ENCODE measurements at places on chromosomes 7 and 10. TPM values are rescaled to one million over a fixed set of nuclear protein-coding genes. Genes with fewer than 3 reads are reported as not detected.

Gene TUBB8
- total RNA-seq, result not detected

Gene ANKRD7
- not detected for total RNA-seq

Gene MRPS33
- 70.2 TPM for total RNA-seq

GRCh38 chr7:105790996-105791395, 85.4 kb downstream of the ATXN7L1 start:
- H3K4me1 ChIP-seq, result peaks cover 8% of the 10 kb centered on the region
- H3K27ac ChIP-seq, result no peak overlapping the region
- no peak overlapping the region for H3K4me3 ChIP-seq
- H3K36me3 ChIP-seq, result no peaks in the 10 kb centered on the region

DNA sequence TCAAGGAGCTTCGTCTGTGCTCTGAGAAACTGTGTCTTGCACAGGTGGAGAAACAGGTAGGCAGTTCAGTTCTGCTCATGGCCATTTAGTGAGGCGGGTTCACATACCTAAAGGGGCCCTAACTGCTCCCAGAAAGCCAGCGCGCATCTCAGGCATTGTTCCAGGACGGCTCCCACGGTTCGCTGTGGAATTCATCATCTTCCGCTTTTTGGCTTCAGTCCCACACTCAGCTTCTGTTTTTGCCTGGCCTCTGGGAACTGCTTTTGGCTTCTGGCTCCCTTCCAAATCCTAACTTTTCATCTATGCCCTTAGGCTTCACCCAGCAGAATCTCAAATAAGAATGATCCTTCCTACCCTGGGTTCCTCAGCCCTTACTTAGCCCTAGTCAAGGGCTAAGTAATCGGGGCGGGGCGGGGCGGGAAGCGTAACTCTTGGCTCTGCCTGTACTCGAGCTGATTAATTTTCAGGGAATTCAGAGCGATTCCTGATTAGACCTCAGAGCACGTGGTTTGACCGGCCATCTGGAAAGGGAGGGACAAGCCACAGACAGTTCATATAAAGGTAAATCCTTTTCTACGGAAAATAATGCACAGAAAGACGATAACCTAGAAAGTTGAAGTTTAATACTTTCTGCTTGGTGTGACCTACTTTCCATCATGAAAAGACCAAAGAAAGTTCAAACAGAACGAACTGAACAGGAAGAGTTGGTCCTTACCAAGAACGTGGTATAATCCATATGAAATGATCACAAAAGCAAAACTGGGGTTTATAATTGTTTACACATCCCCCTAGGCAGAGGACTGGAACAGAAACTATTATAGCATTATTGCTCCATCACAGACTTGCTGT, 105.7 kb downstream of the ST8SIA6 start:
- H3K36me3 ChIP-seq, result no peaks in the 10 kb centered on the region
- H3K4me3 ChIP-seq, result no peak overlapping the region

DNA sequence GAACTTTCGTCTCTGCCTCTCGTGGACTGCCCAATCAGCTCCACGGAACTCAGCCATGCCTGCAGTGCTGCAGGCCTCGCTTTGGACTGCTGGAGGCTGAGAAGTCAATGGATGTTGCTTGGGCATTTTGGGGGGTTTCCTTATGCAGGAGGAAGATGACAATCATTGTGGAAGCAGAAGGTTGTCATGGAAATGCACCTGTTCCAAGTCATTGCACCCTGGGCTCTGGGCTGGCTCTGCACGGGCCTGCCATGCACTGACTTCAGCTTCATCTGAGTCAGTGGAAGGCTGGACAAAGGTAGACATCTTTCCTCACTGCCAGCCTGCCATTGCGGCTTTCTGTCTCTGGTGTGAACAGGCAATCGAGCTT, 217.3 kb downstream of the RPS24 start:
- no peak for DNase-seq
- no peaks in the 10 kb centered on the region for H3K27me3 ChIP-seq
- peaks cover 7% of the 10 kb centered on the region for H3K4me1 ChIP-seq
- no peak overlapping the region for H3K4me3 ChIP-seq

GRCh38 chr10:60277656-60278055, 112.0 kb downstream of the ANK3 start:
- DNase-seq, result no peak
- H3K36me3 ChIP-seq, result no peaks in the 10 kb centered on the region
- peaks cover 25% of the 10 kb centered on the region for H3K4me1 ChIP-seq

DNA sequence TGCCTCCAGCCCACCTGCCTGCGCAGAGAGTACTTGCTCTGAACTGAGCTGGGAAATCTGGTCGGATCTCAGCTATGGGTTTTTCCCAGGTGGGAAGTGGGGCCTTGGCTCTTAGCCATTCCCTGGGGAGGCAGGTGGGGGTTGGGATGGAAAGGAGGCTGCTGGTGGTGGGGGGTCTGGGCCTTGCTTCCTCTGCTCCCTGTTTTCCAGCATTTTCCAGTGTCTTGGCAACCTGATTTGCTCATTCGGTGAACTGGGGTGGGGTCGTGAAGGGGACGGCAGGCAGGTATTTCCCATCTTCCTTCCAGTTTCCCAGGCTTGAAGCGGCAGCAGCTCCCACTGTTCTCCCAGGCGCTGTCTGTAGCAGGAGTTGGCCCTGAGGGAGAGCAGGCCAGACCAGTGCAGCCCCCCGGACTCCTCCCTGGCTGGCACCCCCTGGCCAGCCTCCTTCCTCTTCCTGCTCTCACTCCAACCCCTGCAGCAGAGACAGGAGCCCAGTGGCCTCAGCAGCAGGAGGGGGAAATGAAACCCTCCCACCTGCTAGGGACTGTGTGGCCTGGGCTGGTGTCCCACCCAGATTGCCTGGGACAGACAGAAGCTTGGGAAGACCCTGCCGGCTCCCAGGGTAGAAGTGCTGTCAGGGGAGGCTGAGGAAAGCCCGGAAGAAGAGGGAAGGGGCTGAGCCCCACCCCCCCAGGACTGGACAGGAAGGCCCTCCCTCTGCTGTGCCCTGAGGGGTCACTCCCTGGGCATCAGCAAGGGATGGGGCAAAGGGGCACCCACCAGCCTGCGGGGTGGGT, 6.6 kb downstream of the TRIM8 start:
- no peak for DNase-seq
- peaks cover 11% of the 10 kb centered on the region for H3K4me1 ChIP-seq
- no peak overlapping the region for H3K4me3 ChIP-seq
- H3K27me3 ChIP-seq, result no peaks in the 10 kb centered on the region
- no peak overlapping the region for H3K27ac ChIP-seq

GRCh38 chr7:31850066-31850465, 163.1 kb downstream of the PPP1R17 start:
- H3K4me1 ChIP-seq, result no peaks in the 10 kb centered on the region
- DNase-seq, result no peak
- no peaks in the 10 kb centered on the region for H3K27me3 ChIP-seq
- H3K27ac ChIP-seq, result no peak overlapping the region
- no peaks in the 10 kb centered on the region for H3K36me3 ChIP-seq
- no peak overlapping the region for H3K4me3 ChIP-seq

- no peak overlapping the region for H3K4me3 ChIP-seq
- H3K4me1 ChIP-seq, result peaks cover 13% of the 10 kb centered on the region
- no peak overlapping the region for H3K27ac ChIP-seq
Measured at GRCh38 chr7:155289107-155289506, 8.6 kb upstream of the INSIG1 start.

- H3K27ac ChIP-seq, result no peak overlapping the region
- H3K27me3 ChIP-seq, result no peaks in the 10 kb centered on the region
- no peak overlapping the region for H3K4me3 ChIP-seq
- no peaks in the 10 kb centered on the region for H3K36me3 ChIP-seq
Measured at GRCh38 chr7:69285854-69286253, 312.4 kb upstream of the AUTS2 start.

DNA sequence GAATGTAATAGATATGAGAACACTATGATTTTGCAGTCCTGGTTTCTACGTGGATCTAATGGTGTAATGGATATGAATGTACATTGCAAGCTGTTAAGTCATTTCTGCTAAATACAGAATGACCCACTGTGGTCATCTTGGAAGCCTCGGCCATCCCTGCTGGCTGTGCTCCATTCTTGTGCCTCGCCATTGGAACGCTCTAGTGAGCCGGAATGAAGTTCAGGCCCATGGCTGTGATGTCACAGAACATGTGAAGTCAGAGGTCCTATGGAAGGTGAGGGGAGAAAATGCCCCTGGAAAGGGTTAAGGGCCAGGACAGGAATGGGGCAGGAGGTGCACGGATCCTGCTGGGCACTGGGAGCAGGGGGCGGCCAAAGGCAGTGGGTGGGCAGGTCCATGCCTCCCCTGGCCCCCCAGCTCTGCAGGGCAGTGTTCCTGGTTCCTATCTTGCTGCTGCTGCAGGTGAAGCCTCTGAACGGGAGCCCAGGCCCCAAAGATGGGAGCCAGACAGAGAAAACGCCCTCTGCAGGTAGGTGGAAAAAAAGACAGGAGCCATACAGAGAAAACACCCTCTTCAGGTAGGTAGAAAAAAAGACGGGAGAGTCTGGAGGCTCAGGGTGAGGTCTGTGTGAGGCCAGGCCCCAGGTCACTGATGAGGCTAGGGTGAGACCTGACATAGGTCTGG, at the start of gene LLCFC1:
LLCFC1 (plus strand) TSS at position 259 of the 685 bp plus-strand sequence; CDS start at position 397, 138 bp downstream.
- no peak within 1 kb of the TSS for H3K4me3 ChIP-seq
- H3K4me1 ChIP-seq, result no peaks in the 10 kb centered on the region
- DNase-seq, result peak; percentile 60
- no peak within 1 kb of the TSS for H3K27ac ChIP-seq
- H3K27me3 ChIP-seq, result no peaks in the 10 kb centered on the region

- no peaks in the 10 kb centered on the region for H3K4me1 ChIP-seq
- H3K36me3 ChIP-seq, result no peaks in the 10 kb centered on the region
- no peak overlapping the region for H3K4me3 ChIP-seq
- no peak for DNase-seq
- no peaks in the 10 kb centered on the region for H3K27me3 ChIP-seq
- H3K27ac ChIP-seq, result no peak overlapping the region
Measured at GRCh38 chr10:3568392-3568791, 216.6 kb downstream of the KLF6 start.

GRCh38 chr7:3787717-3788264, 486.7 kb downstream of the SDK1 start:
- no peaks in the 10 kb centered on the region for H3K4me1 ChIP-seq
- H3K36me3 ChIP-seq, result no peaks in the 10 kb centered on the region
- H3K27me3 ChIP-seq, result no peaks in the 10 kb centered on the region
- no peak overlapping the region for H3K4me3 ChIP-seq

GRCh38 chr10:79268161-79268601, 79.1 kb upstream of the PPIF start:
- H3K4me3 ChIP-seq, result no peak overlapping the region
- H3K4me1 ChIP-seq, result peaks cover 5% of the 10 kb centered on the region
- H3K36me3 ChIP-seq, result peaks cover 2% of the 10 kb centered on the region
- peak overlapping the region; percentile 72 for H3K27ac ChIP-seq
- no peak for DNase-seq

GRCh38 chr10:108789919-108790318, 1133.4 kb downstream of the XPNPEP1 start:
- no peaks in the 10 kb centered on the region for H3K4me1 ChIP-seq
- no peaks in the 10 kb centered on the region for H3K36me3 ChIP-seq
- no peaks in the 10 kb centered on the region for H3K27me3 ChIP-seq
- DNase-seq, result no peak
- H3K27ac ChIP-seq, result no peak overlapping the region

GRCh38 chr10:127216786-127217185, 20.4 kb upstream of the INSYN2A start:
- no peak for DNase-seq
- H3K4me3 ChIP-seq, result no peak overlapping the region
- H3K27ac ChIP-seq, result no peak overlapping the region

DNA sequence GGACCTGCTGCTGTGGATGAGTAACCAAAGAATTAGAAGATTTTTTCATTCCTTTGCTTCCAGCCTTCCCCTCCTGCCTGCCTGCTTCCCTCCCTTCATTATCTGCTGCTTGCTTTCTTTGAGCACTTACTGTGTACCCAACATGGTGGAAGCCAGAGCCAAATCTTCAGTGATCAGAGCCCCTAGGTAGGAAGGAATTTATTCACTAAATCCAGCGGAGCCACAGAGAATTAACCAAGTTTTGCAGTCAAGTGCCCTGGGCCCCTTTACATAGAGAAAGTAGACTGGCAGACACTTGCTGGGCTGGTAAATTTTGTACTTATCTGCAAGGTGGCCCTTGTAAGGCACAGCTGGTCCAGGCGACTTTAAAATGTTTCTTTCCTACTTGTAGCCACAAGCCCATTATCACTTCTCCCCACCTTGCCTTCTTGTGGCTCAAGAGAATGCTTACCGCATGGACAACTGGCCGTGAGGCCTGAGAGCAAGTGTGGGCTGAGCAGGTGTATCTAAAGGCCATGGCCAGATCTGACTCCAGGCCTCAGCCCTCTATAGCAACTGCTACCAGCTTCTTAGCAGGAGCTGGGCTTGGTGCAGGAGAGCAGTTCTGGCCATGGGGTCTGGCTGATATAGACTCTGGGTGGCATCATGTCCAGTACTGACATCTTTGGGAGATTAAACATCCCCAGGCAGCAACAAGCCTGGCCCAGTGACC, 11.1 kb downstream of the UNC5B start:
- H3K36me3 ChIP-seq, result no peaks in the 10 kb centered on the region
- H3K4me3 ChIP-seq, result no peak overlapping the region
- H3K4me1 ChIP-seq, result peaks cover 6% of the 10 kb centered on the region
- H3K27ac ChIP-seq, result no peak overlapping the region
- H3K27me3 ChIP-seq, result no peaks in the 10 kb centered on the region
- DNase-seq, result no peak

Measured in Caco-2 (cell line).